ENCODE measurements at places on chromosomes 4 and X.

DNA sequence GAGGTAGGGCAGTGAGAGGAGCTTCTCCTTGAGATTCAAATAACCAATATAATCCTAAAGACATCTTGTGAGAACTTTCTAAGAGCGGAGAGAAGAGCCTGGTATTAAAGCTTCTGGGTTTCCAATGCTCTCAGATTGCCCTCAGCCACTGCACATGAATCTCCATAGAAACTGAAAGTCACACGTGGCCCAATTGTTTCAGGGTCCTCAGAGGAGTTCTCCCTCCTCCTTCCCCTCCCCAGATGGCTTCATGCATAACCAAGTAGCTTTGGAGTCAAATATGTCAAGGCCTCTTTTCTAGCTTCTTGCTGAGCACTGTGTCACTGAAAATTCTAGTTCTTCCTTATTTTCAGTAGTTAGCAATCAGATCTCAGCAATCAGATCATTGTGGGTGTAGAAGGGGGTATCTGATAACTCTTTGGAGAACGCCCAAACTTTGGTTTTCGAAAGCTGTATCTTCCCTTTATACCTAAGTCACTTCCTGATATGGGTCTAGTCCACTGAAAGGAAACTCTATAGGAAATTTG is 2.2 kb downstream of the BTK start:
- no peak for DNase-seq

- DNase-seq, result no peak
These were observed 36.3 kb upstream of the REST start for GRCh38 chr4:56871371-56871866.

- DNase-seq, result no peak
These were observed 30.2 kb upstream of the GNPDA2 start for GRCh38 chr4:44756559-44756958.

DNA sequence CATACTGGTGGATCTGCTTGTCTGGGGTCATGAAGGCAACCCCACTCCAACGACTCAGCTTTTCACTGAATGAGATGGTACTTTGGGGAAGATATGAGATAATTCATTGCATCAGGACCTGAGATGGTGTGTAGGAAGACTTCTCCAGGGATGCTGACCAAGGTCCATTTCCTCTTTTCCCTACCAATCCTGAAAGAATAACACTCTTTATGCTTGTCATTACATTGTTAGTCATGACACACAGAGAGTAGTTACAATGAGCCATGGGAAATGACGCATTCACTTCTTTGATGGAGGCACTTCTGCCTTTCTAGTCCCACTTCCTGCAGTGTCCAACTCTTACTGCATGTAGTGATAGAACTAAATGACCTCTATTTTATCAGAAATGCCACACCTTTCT is 58.6 kb downstream of the AREG start:
- DNase-seq, result no peak

DNA sequence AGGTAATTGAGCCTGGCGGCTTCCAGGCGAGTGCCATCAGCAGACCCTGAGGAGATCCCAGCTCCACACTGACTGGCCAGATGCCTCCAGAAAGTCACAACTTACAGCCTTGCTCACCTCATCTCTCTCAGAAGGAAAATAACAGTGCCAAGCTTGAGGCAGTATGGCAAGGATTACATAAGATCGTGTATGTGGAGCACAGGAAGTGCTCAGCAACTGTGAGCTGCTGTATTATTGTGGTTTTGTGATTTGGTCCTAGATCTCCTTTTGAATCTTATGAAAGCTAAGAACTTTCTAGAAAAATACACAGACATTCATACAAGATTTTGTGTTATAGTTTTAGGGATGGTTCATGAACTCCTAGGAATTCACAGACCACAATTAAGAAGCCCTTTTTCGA is 14.0 kb downstream of the RASL11B start:
- DNase-seq, result no peak

- DNase-seq, result no peak
These were observed 87.7 kb downstream of the GPC3 start for GRCh38 chrX:133897593-133898163.

DNA sequence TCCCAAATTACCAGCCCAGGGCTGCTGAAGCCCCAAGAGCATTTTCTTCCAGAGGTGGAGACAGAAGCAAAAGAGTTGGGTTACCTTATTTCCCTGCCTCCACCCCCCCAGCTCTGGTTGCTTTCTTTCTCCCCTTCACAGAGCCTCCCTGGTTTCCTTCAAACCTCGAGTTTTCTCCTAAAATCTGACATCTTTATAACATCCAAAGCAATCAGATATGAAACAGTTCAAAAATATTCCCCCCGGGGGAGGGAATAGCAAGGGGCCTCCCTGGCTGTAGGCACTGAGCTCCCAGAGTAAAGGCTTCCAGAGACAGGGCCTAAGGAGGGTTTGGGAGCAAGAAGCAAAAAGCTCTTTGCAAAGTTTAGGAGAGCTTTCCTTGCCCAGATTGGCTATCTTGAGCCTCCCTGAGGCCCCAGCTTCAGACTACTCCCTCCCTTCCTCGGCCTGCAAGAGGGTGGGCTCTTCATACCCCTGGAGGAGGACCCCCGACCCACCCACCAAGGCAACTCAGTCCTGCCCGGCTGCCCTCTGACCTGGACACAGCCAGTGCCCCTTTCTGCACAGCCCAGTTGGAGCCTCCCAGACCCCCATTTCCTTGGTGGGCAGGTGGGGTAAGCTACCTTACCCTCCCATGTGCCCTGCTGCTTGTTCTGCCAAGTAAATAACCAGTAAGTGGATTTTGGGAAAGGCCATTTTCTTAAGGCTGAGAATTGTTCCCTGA is 7.6 kb downstream of the MAMLD1 start:
- no peak for DNase-seq

DNA sequence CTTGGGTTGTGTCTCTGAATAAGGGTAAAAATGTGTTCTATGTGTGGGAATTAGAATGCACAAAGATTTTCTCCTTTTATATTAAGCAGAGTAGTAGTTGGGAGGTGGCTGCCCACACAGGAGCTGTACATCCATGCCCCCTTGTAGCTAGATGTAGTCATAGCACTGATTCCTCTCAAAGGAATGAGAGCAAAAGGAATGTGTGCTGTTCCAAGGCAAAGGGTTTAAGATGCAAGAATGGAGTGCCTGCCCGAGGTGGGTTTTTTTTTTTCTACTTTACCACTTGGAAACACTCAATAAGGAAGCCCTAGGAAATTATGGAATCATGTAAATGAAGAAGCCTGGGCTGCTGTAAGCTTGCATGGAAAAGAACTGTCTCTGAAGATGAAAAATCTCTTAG is 2183.2 kb upstream of the AGA start:
- DNase-seq, result no peak

GRCh38 chrX:17299206-17299605 is 75.8 kb upstream of the NHS start:
- no peak for DNase-seq

DNA sequence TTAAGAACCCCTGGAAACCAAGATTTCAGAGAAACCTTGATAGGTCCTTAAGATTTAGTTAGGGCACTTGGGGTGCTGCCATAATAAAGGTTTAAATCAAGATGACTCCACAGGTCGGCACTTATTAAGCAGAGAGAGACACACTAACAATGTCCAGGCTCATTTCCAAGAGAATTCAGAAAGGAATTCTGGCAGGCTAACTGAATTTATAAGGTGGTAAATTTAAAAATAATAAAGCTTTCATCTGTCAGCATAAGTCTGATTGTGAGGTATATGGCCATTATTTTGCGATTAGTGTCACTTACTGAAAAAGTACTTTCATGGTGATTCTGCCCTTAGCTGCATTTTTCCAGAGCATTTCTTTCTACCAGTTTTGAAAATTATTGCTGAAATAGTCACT is 472.7 kb downstream of the ARAP2 start:
- no peak for DNase-seq

DNA sequence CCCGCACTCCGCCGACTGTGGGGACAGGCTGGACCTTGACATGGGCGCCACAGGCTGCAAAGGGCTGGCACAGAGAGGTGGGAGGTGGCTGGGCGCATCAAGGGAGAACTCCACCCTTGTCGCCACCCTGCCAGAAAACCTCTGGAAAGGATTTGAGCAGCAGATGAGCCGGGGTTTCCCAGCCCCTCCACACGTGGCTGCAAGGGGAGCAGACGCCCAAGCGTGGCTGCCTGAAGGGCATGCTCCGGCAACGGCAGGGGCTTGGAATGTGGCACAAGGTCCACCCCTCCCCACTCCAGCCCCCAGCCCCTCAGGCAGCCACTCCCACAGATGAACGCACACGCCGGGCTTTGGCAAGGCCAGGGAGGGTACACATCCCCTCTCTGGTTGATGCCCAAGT is 4.6 kb downstream of the BGN start:
- no peak for DNase-seq

DNA sequence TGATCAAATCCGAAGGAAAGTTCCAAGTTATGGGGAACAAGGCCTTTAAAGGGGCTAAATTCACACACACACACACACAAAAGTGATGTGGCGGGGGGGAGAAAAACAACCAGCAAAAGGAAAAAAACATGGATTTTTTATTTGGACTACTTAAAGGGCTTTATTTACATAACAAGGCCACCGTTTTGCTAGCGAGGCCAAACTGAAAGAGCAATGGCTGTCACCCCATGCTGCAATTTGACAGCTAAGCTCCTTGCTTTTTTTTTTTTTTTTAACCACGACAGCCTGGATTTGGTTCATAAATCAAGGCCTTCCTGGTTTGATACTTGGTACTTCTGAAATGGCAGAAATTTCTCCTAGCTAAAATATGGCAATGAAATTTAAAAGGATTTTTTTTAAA is 99.6 kb upstream of the PTCHD1 start:
- DNase-seq, result no peak

DNA sequence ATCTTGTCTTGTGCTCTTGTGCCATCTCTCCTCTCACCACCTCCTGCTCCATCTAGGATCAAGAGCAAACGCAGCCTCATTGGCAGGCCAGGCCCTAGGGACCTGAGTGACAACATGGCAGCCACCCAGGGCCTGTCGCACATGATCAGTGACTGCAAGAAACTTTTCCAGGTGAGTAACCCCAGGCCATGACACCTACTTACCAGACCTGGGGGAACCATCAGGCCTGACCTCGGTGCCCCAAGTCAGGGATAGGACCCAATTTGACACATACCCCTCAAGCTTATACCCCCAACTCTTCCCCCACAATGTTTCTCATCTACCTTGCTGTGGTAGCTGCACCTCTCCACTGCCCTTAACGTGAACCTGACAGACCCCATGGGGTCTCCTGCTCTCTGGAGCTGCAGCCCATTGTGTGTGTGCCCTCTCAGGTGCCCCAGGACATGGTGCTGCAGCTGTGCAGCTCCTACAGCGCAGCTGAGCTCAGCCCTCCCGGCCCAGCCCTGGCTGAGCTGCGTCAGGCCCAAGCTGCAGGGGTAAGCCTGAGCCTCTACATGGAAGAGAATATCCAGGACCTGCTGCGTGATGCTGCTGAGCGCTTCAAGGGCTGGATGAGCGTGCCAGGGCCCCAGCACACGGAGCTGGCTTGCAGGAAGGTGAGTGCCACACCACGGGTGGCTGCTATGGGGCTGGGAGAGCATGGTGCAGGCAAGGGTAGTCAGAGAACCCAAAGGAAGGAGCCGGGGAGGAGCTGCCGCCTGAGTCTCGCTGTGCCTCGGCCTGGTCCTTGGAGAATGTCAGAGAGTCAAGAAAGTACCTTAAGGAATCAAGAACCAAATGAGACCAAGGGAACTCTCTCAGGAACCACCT is 74.8 kb downstream of the STARD8 start:
- no peak for DNase-seq

GRCh38 chrX:48911412-48912182 is at the start of gene SLC35A2:
SLC35A2 (minus strand) TSS chrX:48911646; CDS start chrX:48911636, 10 bp downstream.
- peak; percentile 40 for DNase-seq

- DNase-seq, result no peak
These were observed 188.8 kb downstream of the SOWAHB start for GRCh38 chr4:76708971-76709771.

DNA sequence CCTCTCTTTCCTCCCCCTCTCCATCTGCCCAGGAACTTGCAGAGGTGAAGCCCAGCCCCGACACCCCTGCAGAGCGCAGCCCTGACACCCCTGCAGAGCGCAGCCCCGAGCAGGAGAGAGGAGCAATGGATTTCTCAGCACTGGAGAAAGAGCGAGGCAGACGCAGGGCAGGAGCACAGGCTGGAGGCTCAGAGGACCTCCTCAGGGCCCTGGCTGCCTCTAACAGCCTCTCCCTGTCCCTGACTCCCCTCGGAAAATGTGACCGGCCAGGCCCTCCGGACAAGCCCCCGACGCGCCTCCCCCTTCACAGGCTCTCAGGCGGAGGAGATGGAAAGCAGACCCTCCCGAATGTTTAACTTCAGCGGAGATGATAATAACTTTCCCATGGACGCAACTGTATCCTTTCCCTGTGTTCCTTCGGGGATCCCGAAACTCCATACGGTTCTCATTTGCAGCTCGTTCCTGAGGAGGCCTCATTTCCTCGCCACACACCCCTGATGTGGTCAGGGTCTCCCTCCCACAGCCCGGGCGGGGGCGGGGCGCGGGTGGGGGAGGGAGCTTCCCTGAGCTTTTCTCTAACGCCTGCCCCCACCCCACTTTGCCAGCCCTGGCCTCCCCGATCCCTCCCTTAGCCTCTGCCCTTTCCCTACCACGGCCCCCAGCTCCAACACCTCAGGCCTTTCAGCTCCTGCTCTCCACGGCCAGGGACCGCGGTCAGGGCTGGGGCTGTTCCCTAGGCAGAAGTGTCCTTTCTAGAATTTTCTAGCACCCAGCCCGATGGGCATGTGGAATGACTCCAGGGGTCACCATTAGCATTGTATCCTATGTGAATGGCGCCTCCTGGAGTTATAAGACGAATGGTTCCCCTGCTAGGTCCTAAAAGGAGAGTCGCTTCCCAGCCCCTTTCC is 201.1 kb upstream of the BCOR start:
- no peak for DNase-seq

GRCh38 chr4:24195991-24196736 is 306.3 kb upstream of the PPARGC1A start:
- DNase-seq, result no peak

DNA sequence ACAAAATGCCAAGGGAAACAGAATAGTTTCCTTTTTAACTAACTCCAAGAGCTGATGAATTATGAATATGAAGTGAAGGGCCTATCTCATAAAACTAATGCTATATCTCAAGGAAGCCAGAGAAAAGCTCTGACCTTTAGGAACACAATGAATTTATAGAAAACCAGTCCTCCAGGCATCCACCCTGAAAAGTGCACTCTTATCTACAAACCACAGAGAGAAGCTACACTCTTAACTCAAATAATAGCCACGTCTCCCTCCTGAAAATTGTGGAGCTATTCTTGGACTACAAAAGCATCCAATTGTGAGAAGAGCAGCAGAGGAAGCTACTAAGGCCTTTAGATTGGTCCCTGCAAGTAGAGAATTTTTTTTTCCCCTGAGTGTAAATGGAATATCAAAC is 253.9 kb downstream of the IL15 start:
- no peak for DNase-seq

- DNase-seq, result peak; percentile 20
These were observed 1282.3 kb upstream of the TENM3 start for GRCh38 chr4:180960743-180961401.

DNA sequence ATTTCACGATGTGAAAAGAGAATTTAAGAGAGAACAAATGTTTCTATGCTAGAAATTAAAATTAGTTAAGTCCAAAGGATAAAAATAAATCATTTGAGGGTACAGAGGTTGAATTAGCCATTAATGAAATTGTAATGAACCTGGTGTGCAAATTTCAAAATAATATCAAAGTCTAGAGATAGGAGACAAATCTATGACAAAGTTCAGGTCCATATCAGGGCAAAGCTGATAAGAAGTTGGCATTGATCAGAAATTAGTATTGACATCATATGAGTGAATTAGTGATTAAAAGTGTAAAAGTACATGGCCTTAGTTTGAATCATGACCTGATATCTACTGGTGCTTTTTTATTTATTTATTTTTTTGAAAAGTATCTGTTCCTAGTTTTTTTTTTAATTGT is 33.8 kb upstream of the UGT2A3 start:
- DNase-seq, result no peak

GRCh38 chr4:84622959-84623358 is 40.0 kb downstream of the CDS1 start:
- DNase-seq, result no peak
